ENCODE measurements at places on chromosomes 4 and X.

- no peak for DNase-seq
These were observed 45.6 kb downstream of the NAT8L start for GRCh38 chr4:2104556-2105345.

DNA sequence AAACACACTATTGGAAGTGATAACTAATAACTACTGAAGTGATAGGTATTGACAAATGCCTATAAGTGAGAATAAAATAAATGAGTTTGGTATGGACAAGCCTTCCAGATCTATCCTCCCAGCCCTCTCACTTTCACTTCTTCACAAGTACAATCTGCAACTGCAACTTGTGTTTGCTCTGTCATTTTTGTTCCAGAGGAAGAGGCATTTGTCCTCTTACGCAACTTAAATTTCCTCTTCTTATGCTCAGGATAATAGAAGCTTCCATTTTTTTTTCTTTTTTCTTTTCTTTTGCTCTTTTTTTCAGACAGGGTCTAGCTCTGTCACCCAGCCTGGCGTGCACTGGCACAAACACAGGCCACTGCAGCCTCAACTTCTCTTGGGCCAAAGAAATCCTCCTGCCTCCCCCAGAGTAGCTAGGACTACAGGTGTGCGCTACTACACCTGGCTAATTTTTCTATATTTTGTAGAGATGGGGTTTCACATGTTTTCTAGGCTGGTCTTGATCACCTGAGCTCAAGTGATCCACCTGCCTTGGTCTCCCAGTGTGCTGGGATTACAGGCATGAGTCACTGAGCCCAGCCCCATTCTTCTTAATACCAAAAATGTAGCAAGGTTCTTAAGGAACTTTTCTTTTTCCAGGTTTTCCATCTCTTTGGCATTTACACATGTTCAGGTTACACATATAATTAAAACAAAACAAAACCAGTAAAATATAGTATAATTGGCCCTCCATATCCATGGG is 73.1 kb downstream of the PDGFC start:
- DNase-seq = no peak

DNA sequence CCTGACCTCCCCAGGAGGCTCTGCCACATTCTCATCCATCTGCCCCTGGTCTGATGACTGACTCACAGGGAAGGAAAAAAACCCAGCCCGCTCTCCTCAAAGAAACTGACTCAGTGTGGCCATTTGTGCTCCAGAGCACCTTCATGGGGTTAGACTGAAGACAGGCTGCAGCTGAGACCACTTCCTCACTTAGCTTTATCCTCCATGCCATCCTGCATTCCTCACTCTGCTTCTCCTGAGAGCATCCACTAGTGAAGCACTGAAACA is 35.9 kb upstream of the HPSE start:
- DNase-seq = no peak

DNA sequence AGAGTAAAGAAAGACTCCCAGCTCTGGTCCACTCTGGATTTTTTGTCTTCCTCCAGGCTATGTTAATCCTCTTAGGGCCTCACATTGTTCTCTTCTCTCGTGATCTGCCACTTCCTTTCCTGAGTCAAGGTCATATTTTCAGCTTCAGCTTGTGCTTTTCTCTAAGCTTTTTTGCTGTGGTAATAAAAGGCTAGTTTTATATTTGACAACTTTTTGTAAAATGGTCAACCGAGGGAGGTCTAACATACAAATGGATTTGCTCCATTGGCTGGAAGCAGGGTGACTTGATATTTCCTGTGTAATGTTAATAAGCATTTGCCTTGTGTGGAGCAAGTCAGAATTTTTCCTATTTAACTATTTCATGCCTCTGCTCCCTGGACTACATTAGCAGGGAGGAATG is 239.7 kb downstream of the RAB28 start:
- DNase-seq = no peak

DNA sequence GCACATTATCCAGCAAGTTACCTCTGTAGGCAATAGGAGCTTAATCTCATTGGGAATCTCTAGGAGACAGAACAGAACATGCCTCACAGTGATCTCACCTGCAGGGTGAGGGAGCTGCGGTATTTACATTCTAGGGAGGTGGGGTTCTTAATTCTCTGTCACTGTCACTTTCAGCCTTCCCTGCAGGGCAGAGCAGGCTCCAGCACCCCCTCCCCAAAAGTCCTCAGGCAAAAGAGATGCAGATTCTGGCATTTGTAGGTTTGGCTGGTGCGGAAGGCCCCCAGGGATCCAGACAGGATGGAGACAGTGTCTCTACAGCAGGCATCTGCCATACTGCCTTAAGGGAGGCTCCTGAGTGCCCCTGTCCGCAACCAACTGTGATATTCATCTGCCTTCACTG is 166.4 kb upstream of the ATP6AP2 start:
- no peak for DNase-seq

- DNase-seq = no peak
These were observed 321.0 kb upstream of the CXXC4 start for GRCh38 chr4:104815665-104816064.

- no peak for DNase-seq
These were observed 667.3 kb downstream of the IL1RAPL1 start for GRCh38 chrX:29254515-29254914.

- peak; percentile 13 for DNase-seq
These were observed 98.0 kb downstream of the TBL1X start for GRCh38 chrX:9562851-9563250.

GRCh38 chr4:112510291-112511092 is 5.5 kb downstream of the NEUROG2 start:
- DNase-seq = no peak

DNA sequence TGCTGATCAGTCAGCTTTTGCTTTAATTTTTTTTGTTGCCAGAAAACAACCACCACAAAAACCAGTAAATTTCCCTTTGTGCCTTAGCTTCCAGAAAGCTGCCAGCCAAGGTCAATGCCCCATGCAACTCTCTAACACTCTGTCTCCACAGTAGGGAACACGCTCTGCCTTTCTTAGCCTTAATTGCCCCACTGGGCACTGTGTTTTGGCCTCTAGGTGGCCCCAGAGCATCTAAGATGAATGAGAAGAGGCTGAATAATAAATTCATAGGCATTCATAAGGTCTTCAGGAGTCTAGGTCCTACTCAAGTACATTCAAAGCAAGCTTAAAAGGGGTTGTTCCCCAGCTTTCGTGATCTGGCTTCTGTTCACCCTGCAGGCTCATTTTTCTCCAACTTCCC is 57.7 kb upstream of the PASD1 start:
- peak; percentile 0 for DNase-seq

DNA sequence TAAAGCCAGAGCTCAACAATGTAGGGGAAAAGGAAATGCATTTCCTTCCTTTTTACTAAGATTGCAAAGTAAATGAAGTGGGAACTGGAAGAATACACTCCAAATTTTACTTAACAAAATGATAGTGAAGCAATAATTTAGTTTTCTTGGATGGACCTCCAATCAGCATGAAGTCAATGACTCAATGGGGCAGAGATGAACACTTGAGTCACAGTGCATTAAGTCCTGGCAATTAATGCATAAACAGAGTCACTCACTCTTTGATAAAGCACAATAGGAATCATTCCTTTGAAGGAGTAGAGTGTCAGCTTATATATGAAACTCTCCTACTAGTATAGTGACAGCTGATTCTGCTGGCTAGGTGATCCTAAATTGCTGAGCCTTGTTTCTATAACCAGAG is 66.7 kb upstream of the FRAS1 start:
- DNase-seq = no peak

GRCh38 chrX:82230013-82230412 is 1028.1 kb downstream of the SH3BGRL start:
- no peak for DNase-seq

DNA sequence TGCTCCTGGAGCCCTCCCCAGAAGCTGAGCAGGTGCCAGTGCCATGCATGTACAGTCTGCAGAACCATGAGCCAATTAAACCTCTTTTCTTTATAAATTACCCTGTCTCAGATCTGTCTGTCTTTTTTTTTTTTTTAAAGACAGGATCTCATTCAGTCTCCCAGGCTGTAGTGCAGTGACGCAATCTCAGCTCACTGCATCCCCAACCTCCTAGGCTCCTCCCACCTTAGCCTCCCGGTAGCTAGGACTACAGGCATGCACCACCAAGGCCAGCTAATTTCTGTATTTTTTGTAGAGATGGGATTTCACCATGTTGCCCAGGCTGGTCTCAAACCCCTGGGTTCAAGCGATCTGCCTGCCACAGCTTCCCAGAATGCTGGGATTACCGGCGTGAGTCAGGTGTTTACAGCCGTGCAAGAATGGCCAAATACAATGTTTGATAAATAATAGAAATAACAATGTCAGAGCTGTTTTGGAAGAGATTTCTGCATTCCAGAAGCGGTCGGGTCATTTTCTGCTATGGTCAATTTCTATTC is 68.8 kb downstream of the SLC2A9 start:
- DNase-seq = no peak

DNA sequence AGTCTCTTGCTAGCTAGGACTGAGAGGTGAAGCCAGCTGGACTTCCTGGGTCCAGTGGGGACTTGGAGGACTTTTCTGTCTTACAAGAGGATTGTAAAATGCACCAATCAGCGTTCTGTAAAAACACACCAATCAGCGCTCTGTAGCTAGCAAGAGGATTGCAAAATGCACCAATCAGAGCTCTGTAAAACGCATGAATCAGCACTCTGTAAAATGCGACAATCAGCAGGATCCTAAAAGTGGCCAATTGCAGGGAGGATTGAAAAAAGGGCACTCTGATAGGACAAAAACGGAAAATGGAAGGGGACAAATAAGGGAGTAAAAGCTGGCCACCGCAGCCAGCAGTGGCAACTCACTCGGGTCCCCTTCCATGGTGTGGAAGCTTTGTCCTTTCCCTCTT is 65.6 kb upstream of the DUSP21 start:
- no peak for DNase-seq

DNA sequence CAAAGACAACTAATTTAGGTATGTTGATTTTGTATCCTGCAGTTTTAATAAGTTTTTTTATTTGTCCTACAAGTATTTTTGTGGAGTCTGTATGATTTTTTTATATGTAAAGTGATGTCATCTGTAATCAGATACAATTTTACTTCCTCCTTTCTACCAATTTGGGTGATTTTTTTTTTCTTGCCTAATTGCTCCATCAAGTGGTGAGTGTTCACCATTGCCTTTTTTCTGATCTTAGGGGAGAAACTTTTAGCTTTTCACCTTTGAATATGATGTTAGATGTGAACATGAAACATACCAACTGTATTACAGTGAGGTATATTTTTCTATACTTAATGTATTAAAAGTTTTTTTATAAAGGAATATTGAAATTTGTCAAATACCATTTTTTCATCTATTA is 362.3 kb downstream of the PABPC4L start:
- peak; percentile 36 for DNase-seq

DNA sequence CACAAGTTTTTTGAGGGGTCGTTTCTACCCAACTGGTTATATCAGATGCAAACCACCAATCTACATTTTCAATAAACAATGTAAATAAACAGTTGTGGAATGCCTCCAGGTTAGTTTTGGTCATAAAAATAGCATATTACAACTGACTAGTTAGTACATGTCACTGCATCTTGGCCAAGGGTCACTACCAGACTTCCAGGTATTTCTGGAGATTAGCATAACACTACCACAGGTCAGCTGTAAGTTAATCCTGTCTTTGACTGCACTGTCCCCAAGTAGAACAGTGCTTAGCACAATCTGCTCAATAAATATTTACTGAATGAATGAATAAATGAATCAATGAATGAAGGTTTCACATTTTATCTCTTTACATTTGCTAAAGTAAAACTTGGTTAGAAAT is 64.4 kb downstream of the TBC1D19 start:
- DNase-seq = no peak

DNA sequence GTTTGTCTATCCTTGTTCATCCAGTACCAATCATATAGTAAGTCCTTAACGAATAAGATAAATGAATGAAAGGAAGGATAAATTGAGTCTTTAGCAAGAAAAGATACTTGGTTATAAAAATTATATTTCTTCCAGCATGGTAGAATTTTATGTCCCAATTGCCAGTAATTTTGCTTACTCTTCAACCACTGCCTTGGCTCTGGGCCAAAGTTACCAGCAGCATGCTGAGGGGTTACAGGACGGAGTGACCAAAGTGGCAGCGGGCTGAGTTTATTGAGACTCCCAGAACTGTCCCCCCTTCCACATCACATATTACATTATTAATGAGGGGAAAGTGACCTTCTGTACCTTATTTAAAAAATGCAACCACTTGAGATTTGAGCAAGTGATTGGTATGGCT is 121.7 kb downstream of the RASGEF1B start:
- DNase-seq = no peak

DNA sequence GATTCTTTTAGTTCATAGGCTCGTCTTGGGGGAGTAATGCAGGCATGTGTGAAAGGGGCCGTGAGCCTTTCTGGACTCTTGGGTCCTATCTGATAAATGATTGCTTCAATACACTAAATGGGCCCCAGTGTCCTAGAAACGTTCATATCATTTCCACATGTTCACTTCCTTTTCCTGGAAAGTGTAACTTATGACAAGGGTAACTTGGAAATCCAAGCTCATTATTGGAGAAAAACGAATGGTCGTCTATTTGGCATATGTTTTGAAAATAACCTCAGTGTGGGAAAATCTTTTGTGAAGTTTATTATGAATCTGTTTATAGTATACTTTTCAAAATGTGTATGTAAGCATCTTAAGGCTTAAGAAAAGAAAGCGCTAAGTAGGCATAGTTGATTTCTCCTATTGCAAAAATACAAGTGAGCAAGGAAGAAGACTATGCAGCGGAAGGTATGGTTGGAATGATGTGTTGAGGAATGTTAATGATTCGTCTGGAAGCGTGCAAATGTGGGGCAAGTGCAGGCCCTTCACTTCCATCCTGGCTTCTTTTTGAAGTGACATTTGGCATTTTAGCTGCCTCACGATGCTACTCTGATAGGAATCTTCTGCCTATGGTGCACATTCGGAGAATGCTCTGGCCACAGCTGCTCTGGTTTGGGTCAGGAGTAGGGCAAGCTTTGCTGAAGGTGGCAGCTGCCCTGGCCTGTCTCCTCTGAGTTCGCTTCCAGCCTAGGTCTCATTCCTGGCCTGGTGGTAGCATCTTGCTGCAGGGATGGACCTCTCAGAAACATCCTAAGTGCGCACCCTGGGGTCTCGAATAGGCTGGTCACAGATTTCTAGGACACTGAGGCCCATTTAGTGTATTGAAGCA is 49.5 kb upstream of the STOX2 start:
- no peak for DNase-seq

GRCh38 chr4:151426513-151426912 is 17.5 kb downstream of the FHIP1A start:
- DNase-seq = no peak

DNA sequence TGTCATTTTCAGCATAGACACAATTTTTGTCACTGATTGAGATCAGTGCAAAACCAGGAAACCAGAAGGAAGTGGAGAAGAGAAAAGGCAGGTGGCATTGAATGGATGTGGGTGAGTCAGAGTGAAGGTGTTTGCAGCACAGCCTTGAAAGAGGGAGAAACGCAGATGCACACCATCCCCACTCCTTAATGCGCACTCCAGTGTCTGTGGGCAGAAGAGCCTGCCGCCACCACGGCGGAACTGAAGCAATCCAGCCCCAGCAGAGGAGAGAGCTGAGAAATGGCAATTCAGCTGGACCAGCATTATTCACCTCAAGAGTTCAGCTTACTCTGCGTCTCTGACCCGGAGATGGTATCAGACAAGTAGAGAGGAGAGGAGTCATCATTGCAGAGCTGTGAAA is 393.1 kb upstream of the FRG1 start:
- peak; percentile 11 for DNase-seq
